ENCODE measurements at places on chromosomes 2 and 18.

- no peak for DNase-seq
These were observed 240.0 kb upstream of the NT5C1B start for GRCh38 chr2:18829251-18829902.

- DNase-seq = no peak
These were observed 41.5 kb upstream of the OTOS start for GRCh38 chr2:240182001-240182400.

DNA sequence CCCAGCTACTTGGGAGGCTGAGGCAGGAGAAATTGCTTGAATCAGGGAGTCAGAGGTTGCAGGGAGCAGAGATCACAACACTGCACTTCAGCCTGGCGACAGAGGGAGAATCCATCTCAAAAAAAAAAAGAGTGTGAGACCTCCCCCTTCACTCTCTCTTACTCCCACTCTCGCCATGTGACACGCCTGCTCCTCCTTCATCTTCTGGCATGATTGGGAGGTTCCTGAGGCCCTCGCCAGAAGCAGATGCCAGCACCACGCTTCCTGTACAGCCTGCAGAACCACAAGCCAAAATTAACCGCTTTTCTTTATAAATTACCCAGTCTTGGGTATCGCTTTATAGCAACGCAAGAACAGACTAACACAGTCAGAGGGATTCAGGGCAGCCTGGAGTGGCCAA lies 66.3 kb upstream of the CREB1 start:
- DNase-seq = no peak

DNA sequence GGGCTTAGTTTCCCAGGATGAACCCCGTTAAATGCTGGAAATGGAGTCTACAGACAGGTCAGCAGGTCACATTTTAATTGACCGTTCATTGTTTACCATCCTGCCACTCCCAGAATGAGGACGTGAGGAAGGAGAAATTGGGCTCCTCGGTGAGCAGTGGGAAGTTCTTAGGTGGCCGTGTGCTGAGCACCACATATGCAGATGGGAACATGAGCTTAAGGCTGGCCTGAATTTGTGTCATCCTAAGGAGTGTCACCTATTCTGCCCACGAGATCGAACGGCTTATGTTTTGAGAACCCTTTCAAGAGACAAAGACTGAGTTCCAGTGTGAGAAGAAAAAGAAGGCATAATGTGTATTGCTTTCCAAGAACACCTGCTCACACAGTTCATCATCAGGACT lies 234.4 kb upstream of the PXDN start:
- DNase-seq = no peak

- no peak for DNase-seq
These were observed 174.3 kb downstream of the LDLRAD4 start for GRCh38 chr18:13392899-13393298.

DNA sequence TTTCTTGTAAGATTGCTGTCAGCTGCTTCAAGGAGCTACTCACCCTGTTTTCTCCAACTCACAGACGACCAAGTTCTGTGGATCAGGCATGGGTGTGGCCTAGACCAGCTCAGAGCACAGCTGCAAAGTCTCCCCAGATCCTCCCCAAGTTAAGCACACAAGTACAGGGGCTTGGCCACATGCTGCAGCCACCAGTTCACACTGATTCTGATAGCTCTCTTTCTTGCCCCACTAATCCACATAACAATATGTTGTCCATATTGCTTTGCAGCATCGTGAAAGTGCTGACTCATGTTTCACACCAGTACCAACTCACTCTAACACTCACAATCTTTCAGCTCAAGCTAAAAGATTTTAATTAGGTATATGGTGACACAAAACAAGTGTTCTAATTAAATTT lies 437.0 kb downstream of the PARD3B start:
- no peak for DNase-seq
